ENCODE measurements at places on chromosomes 5 and 9.

GRCh38 chr5:147642666-147643065, 132.8 kb upstream of the DPYSL3 start:
- DNase-seq = no peak

GRCh38 chr5:121038438-121038837, 574.3 kb downstream of the PRR16 start:
- DNase-seq = no peak

DNA sequence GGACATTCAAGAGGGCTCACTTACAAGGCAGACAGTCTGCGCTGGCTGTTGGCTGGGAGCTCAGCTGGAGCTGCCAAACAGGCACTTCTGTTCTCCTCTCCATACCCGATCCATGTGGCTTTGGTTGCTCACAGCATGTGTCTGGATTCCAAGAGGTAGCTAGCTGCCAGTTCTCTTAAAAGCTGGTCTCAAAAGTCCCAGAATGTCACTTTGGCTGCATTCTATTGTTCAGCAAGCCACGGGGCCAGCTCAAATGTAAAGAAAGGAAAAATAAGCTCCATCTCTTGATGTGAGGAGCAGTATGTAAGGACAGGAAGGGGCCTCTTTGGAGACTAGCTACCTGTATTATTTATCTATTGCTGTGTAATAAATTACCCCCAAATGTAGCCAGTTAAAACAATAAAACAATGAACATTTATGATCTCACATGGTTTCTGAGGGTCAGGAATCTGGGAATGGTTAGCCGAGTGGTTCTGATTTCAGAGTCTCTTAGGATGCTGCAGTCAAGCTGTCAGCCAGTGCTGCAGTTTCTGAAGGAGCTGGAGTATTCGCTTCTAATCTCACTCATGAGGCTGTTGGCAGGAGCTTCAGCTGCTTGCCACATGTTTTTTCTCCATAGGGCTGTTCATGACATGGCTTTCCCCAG, 112.7 kb upstream of the CLINT1 start:
- no peak for DNase-seq

DNA sequence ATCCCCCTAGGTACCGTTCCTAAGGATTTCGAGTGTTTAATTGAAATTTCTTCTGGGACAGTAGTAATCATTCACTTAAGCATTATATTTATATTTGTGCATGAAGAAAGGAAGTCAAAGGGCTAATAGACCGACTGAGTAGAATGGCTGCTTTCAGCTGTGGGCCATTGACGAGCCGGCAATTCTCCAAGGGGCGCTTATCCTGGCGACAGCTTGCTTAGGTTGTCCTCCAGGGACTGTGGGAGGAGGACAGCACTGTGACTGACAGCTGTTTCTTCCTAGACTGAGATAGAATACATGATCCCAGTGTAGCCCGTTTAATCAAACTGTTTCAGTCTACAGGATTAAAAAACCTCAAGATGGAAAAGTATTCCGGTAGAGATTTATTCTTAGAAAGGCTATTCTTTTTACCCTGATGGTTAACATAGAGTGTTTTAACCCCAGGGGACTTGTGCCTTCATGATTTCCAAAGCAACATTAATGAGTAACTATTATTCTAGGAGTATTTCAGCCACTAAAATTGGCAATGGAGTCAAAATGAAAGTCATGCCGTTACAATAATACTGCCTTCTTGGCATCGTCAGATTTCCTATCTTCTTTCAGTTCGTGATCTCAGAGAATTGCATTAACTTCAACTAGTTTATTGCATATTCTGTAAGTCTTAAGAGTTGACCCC, 943.1 kb upstream of the WWC1 start:
- DNase-seq = no peak

- peak; percentile 13 for DNase-seq
These were observed 1.3 kb downstream of the MACIR start for GRCh38 chr5:103259705-103260355.

DNA sequence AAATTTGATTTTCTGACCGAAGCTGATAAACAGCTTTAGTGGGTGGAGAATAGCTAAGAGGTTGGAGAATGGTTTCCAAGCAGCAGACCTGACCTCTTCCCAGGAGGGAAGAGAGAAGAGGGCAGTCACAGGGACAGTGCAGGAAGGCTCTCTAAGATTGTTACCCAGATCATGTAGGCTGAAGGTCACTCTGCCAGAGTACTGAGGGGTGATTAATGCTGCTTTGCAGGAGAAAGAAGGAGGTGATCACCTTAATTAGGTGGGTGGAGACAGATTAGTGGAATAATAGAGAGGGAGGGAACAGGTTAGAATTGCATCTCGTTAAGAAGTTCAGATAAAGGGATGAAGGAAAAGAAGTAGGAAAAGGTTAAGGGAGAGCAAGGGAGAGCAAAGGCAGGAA, 440.5 kb downstream of the BRINP1 start:
- DNase-seq = no peak

DNA sequence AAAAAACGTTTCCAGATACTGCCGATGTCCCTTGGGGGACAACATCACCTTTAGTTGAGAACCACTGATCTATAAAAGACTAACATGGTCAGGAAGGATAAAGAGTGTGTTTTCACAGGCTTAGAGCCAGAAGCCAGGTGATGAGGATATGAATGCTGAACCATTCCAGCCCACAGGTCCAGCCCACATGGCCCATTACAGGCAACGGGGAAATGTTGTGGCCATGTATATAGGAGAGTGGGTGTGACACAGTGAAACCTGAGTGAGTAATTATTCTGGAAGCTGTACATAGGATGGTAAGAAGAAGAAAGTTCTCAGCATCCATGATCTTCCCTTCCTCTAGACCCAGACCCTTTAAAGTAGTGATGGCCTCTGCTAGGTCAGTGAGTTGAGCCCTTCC, 56.0 kb upstream of the FOXI1 start:
- no peak for DNase-seq

DNA sequence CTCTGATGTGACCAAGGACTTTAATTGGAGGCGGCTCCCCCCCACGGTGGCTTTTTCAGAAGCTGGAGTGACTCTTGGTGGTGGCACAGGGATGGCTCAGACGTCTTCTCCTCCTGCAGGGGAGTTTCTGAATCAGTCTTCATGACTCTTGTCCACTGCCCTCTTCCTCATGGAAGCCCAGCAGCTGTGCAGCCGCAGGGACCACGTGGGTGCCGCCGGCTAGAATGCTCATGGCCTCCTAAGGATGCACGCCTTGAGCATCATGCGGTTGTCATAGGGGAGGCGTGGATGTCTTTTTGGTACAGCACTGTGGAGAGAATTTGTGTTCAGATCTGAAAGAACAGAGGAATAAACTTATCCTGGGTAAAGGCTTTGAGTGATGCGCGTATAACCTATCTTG, 1.3 kb downstream of the TEX53 start:
- DNase-seq = no peak

DNA sequence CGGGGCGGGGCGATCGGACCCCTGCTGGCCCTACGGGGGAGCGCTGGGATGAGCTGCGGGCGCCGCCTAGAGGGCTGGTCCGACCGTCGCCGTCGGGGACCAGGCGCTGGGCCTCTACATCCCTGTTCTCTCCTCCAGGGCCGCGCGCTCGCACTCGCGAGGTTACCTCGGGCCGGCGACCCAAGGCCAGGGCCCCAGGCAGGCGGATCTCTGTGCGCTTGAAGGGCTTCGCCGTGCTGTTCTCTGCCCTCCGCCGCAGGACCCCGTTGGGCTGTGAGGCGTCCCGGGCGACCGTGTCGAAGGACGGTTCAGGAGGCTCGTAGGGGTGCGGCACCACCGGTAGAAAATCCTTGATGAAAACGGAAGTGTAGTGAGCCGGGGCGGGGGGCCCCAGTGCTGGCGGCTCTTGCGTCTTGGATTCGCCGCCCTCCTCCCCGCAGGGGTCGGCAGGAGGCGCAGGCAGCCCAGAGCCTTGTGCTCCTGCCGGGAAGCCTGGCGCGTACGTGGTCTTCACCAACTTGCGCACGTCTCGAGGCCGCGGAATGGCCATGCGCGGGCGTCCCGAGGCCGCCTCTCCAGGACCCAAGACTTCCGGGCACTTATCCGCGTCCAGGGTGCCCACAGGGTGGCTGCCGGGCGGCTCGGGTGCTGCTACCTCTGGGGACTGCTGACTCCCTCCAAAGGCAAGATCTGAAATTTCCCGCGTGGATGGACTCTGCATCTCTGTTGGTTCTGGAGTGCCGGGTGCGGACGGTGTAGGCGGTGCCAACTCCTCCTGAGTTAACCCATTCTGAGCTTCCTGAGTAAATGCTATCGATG, 2.0 kb downstream of the PROB1 start:
- DNase-seq = peak; percentile 97

DNA sequence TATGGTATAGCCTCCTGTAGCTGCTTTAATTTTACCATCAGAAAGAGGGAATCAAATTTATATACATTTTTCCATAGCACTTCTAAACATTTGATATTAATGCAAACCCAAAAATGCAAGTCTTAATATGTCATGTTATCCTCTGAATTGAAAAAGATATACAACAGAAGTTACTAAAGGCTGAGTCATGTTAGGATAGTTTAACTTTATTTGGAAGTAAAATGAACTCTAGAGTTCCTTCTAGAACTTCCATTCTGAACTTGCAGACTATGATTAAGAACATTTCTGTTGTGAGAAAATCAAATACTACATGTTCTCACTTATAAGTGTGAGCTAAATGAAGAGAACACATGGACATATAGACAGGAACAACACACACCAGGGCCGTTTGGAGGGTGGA, 317.3 kb upstream of the PRR16 start:
- DNase-seq = no peak

DNA sequence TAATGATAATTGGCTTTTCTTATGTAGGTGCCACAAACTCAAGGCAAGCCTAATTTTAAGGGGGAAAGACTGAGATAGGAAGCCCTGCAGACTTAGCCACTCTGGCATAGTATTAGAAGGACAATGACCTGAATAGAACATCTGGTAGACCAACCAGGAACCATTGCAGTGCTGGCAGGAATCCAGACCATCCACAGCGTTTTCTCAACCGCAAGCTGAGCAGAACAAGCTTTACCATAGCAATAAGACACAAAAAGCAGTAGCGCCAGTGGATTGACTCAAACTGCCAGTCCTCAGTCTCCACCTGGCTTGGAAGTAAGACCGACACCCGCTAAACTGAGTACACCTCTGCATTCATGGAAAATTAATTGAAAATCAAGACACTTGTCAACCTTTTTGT, 141.3 kb upstream of the LPAR1 start:
- no peak for DNase-seq

- DNase-seq = no peak
These were observed 285.8 kb upstream of the ZNF462 start for GRCh38 chr9:106577121-106577520.

GRCh38 chr5:93532370-93532769, 48.6 kb downstream of the NR2F1-AS1 start:
- DNase-seq = no peak

- DNase-seq = no peak
These were observed 204.8 kb upstream of the RASEF start for GRCh38 chr9:83267741-83268140.

GRCh38 chr9:91716815-91717214, 233.2 kb downstream of the ROR2 start:
- no peak for DNase-seq

DNA sequence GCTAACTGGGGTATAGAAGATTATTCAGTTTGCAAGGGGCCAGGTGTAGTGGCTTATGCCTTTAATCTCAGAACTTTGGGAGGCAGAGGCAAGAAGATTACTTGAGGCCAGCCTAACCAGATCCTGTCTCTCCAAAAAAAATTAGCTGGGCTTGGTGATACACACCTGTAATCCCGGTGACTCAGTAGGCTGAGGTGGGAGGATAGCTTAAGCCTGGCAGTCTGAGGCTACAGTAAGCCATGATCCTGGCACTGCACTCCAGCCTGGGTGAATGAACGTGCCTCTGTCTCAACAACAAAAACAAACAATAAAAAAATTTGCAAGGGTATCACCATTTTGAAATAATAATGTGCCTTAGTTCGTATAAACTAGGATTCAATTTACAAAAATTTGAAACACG, 51.3 kb downstream of the BAAT start:
- DNase-seq = no peak

GRCh38 chr9:8115570-8115969, 316.0 kb upstream of the DMAC1 start:
- no peak for DNase-seq

DNA sequence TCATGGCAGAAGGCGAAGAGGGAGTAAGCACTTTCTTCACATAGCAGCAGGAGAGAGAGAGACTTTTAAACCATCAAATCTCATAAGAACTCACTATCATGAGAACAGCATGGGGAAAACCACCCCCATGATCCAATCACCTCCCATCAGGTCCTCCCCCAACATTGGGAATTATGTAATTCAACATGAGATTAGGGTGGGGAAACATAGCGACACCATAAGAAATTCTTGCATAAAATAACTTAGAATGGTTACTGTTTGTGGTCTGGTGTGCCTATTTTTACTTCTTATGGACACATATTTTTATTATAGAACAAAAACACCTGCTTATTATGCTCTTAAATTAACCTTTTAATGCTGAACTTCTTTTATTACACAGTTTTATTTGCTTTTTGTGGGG, 298.1 kb downstream of the PJA2 start:
- no peak for DNase-seq

GRCh38 chr5:62082370-62082801, 223.6 kb upstream of the KIF2A start:
- DNase-seq = no peak

DNA sequence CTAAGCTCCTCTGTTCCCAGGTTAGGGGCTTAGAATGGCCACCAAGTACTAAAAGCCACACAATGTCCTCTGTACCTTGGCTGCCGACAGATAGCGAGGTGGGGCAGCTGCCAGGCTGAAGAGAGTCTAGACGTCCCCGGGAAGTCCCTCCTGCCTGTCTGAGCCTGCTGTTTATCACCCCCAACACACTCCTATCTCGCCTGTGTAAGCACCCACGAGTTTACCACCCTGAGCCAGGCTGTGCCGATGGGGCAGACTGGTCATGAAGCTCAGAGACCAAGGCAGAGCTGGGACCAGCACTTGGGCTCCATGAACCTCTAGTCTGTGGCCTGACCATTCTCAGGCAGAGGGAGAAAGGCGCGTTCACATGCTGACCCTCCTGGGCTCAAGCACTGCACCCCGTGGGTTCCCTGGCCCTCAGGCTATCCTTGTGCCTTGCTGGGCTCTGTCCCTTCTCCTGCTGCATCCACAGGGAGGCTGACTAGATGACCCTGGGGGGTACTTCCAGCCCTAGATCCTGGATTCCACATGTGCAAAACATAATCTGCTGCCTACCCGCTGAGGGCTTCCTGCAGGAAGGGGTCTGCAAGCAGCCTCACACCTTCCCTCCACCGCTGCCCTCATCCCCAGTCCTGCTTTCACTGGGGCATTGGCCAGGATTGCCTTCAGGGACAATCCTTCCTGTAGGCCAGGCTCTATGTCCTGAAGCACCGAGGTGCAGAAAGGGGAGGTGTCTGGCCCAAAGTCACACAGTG, 18.6 kb upstream of the SLC25A51 start:
- DNase-seq = no peak

- no peak for DNase-seq
These were observed 31.3 kb downstream of the LHX6 start for GRCh38 chr9:122197426-122197825.

DNA sequence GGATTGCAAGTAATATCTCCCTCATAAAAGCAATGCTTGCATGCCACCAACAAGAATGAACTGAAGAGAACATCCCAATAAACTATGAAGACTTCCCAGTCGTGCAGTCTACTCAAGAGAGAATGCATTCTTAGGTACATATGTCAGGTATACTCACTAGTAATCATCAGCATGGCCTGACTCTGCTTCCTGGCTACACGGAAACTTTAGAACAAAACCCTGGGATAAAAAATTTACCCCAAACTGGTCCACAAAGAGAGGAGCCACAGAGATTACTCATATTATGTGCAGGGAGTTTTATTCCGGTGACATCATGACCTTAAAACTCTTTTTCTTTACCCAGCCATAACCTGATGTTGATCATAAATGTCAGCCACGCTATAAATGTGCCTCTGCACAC, 57.5 kb upstream of the PAPPA start:
- DNase-seq = no peak

GRCh38 chr5:82992646-82993045, 84.5 kb downstream of the TMEM167A start:
- DNase-seq = no peak
